ENCODE measurements at places on chromosomes 6 and 20.

DNA sequence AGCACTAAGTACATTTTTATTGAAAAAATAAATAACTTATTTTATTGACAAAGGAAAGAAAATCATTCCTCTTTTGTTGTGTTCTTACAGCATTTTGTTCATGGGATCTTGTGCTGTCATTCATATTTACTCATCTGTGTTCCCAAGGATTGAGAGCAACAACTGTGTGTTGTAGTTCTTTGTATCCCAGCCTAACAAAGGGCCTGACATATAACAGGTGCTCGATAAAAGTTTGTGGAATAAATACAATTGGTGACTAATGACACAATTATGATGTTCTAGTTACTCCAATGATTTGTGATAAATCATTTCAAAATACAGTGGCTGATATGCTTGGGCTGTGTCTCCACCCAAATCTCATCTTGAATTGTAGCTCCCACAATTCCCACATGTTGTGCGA, 7.9 kb upstream of the OGFRL1 start:
- DNase-seq: no peak

GRCh38 chr6:82381278-82381677, 17.7 kb downstream of the TPBG start:
- no peak for DNase-seq

- no peak for DNase-seq
Observed at GRCh38 chr6:107353773-107354382, 105.5 kb downstream of the PDSS2 start.

GRCh38 chr6:125789576-125790357, 993 bp upstream of the NCOA7 start:
- DNase-seq: no peak

DNA sequence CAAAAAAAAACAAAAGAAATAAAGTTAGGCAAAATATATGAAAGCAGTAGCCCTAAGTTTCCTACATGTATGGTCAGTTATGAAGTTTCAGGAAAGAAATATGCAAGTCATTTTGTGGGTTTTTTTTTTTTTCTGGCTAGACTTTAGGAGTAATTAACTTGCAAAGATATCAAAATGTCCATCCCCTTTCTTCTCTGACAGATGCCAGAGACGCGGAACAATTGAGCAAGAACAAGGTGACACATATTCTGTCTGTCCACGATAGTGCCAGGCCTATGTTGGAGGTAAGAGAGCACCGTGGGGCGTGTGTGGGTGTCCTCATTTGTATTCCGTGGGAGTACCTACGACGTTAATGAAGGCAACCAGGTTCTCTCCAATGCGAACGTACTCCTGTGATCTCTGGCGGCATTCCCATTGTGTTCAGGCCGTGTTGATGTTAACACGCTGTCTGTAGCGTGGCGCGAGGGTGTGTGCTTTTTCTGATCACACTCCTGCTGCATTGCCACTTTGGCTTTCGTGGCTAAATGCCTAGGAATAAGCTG, 19.5 kb downstream of the DUSP22 start:
- DNase-seq: no peak

DNA sequence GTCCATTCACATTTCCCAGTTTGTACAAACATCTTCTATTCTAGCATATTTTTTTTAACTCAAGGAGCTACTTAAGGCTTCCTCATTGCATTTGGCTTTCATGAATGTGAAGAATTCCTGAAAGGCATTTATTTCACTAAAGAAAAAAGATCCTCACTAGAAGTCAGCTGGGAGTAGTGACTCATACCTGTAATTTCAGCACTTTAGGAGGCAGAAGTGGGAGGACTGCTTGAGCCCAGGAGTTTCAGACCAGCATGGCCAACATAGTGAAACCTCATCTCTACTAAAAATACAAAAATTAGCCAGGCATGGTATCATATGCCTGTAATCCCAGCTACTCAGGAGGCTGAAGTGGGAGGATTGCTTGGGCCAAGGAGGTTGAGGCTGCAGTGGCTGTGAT, 30.9 kb upstream of the XRN2 start:
- DNase-seq: peak; percentile 2

GRCh38 chr6:112665114-112665513, 318.0 kb downstream of the RFPL4B start:
- DNase-seq: peak; percentile 72

DNA sequence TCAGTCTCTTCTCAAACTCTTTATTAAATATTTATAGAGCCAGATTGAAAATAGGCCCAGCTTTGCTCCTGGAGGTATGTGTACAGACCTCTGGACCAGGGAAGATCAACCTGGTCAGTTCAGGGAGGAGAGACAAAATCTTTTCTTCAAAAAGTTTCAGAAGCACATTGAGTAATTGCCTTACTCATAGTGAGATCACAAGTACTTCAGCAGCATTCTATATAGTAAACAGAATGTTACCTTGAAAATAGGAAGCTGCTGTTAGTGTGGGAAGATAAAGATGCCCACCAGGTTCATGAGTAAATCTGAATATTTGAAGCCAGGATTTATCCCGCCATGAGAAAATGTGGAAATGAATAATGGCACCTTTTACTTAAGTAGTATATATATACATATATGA, 665.9 kb upstream of the CITED2 start:
- DNase-seq: no peak

DNA sequence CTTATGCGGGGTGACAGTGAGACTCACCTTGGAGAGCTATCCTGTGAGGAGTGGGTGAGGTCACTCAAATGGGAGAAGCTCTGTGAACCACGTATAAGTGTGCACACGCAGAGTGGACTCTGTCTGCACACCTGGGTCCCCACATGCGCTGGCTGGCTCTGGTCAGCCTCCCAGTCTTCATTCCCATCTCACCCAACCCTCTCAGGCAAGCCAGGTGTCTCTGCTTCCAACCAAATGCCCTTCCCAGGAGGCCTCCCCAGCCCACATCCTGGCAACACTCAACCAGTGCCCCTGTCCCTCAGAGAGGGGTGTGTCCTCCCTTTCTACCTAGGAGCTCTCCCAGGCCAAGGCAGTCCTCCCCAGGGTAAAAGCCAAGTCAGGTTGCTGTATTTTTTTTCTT, 8.0 kb upstream of the PI16 start:
- DNase-seq: no peak

- DNase-seq: peak; percentile 22
Observed at GRCh38 chr20:63273635-63274380, 1.2 kb downstream of the ARFGAP1 start.

- DNase-seq: no peak
Observed at GRCh38 chr6:115667478-115668026, 393.1 kb downstream of the FRK start.

GRCh38 chr6:1311400-1312202, at the start of gene FOXQ1:
FOXQ1 (plus strand) TSS chr6:1312098; CDS start chr6:1312705, 607 bp downstream.
- DNase-seq: no peak

DNA sequence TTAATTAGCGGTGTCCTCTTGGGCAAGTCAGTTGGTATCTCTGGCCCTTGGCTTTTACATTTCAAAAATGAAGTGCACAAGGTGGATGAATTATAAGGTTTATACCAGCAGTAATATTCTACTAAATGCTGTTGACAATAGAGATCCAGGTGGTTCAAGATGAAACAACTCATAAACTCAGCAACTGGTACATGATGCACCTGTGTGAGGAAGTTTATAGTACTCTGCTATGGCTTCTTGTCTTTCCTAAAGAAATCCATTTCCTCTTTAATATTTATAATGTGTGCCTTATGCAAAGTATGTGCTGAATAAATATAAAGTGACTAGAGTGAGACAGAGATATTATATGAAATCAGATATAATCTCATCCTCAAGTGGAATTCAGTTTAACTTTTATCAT, 48.5 kb downstream of the ADGRG6 start:
- no peak for DNase-seq

GRCh38 chr20:1190847-1191246, 6.1 kb upstream of the TMEM74B start:
- no peak for DNase-seq

GRCh38 chr6:147986846-147987245, 355.8 kb upstream of the SASH1 start:
- DNase-seq: no peak

DNA sequence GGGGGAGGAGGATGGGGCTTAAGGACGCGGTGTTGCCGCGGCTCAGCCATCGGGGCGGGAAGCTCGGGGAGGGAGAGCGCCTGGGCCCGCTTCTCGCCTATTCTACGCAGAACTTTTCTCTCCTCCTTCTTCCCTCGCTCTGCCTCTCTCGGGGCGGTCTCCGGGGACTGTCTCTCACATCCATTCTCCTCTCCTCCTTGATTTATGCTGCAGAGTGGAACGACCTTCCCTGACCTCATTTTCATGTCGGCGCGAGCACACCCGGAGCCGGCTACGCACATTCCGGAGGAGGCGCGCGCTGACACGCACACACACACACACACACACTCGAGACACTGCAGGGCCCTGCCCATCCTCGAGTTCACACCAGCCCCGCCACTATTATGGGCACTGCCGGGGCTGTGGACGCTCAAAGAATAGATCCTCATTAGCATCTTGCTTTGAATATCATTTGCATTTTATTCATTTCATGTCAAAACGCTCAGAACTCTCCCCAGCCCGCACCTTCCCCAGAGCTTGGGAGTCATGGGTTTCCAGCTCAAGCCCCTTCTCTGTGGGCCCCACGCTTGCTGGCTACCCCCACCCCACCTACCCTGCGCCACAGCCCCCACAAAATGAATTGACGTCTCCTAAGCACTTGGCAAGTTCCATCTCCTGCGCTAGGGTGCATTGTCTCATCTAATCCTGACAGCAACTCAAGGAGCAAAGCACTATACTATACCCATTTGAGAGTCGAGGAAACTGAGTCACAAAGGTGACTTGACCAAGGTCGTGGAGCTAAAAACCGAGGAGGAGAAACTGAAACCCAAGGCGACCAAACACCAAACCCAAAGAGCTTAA, 36.8 kb downstream of the NCR2 start:
- DNase-seq: no peak

- DNase-seq: no peak
Observed at GRCh38 chr6:11363881-11364576, 131.6 kb upstream of the NEDD9 start.

GRCh38 chr6:3913077-3913957, 64.1 kb downstream of the FAM50B start:
- DNase-seq: peak; percentile 98

DNA sequence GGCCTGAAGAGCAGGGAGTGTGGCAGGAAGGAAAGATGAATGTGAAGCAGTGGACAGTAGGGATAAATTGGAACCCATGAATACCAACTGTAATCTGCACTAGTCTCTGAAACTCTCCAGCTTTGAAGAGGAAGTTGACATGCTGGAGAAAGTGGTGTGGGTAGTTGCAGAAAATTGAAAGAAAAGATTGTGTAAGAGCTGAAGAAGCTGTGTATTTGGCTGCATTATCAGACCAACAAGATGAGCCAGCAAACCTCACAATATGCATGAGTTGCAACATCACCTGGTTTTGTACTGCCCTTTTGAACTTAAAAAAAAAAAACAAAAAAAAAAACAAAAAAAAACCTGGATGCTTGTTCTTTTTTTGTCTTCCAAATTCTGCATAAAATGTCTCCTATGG, 921.9 kb upstream of the EYS start:
- DNase-seq: no peak

- DNase-seq: no peak
Observed at GRCh38 chr6:165487950-165488349, 175.1 kb downstream of the PDE10A start.

- no peak for DNase-seq
Observed at GRCh38 chr20:46004889-46005473, 3.7 kb upstream of the MMP9 start.

DNA sequence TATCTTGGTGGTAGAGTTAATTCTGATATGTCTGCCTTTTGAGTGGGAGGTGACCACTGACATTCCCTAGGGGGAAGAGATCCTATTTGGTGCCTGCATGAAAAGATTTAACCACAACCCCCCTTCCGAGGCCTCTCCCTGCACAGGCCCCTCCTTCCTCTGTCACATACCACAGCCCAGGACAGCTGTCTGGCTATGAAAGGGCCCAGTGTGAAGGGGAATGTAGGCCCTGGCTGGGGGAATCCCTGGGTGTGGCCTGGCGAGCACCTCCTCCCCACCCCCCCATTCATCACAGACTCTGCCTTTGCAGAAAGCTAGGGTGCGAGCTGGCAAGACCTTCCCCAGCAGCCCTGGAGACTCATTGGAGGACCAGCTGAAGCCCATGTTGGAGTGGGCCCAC, 27.4 kb upstream of the MAPRE1 start:
- DNase-seq: peak; percentile 5

DNA sequence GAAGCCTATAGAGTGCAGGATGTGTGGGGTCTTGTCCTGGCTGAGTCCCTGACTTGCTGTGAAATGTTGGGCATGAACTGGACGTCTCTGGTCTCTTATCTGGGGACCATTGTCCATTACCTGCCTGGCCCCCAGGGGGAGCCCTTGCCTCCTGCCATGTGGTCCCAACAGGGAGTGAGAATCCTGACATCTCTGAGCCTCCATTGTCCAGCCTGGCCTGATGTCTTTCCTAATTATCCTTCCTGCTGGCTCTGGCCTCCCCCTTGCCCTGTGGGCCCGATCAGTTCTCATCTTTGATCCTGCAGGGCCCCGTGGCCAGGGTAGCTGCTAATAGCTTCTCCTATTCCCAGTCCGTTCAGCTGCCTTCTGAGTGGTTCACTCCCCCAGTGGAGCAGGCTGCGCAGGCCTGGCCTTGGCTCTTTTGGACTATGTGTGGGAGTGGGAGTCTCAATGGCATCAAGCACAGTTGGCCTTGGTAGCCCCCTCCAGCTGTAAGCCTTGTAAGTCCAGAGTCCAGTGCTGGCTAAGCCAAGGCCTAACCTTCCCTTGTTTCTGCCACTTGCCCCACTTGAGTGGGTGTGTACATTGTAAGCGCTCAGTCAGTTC, 77.9 kb upstream of the RALY start:
- no peak for DNase-seq

DNA sequence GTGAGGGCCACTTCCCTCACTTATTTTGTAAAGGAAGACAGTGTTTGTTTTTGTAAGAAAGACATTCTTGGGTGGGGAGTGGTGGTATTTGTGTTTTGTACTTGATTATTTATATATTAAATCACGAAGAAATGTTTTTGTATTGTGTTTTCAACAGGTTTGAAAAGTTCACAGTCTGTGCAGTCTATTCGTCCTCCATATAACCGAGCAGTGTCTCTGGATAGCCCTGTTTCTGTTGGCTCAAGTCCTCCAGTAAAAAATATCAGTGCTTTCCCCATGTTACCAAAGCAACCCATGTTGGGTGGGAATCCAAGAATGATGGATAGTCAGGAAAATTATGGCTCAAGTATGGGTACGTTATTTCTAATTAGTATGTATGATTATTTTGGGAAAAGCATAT, 137.2 kb downstream of the NCOA3 start:
- DNase-seq: no peak

DNA sequence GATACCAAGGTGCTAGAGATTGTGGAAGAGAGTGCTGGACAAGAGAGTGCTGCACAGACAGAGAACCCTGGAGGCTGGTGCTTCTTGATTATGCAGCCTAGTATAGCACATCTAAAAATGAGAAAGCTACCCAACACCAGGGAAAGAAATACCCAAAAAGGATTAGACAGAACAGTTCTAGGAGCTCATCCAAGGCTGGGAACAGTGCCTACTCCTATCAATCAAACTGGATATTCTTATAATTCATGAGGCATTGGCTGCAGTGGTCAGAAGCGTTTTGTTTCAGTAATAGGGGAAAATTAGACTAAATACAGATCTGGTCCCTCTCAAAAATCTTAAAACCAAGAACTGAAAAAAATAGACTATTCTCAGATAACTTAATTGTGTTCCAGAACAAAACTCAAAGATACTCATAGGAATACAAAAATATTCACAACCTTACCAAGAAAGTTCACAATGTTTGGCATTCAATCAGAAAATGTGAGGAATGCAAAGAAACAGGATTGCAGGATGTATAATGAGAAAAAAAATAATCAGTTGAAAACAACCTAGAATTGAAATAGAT, 222.9 kb downstream of the EPHA7 start:
- no peak for DNase-seq

GRCh38 chr20:63315240-63315689, 22.3 kb downstream of the COL20A1 start:
- no peak for DNase-seq

- DNase-seq: no peak
Observed at GRCh38 chr6:41623330-41623729, 14.9 kb upstream of the MDFI start.
